DMS79 (cell line): ENCODE measurements at places on chromosomes 11 and 22.

GRCh38 chr11:68441466-68442230 is 18.9 kb upstream of the PPP6R3 start:
- peak; percentile 12 for DNase-seq

- DNase-seq: peak; percentile 23
Observed at GRCh38 chr11:119533921-119534736, 111.2 kb upstream of the THY1 start.

- no peak for DNase-seq
Observed at GRCh38 chr22:44464000-44464399, 34.0 kb downstream of the RTL6 start.

DNA sequence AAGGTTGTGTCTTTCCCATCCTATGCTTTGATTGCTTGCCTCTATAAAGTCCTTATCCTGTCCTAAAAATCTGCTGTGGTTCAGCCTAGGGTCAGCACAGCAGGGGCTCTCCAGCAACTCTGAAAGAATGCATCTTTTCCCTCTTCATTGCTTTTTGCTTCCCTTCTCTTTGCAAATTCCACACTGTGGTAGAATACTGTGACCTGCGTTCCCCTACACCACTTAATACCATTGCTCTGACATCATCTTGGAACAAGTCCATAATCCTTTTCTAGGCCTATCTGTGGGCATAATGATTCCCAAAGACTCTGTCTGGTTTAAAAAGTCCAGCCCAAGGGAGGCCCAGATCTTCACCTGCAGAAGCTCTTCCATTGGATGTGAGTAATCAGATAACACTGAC is 177.7 kb downstream of the NAV2 start:
- DNase-seq: no peak

- no peak for DNase-seq
Observed at GRCh38 chr11:1232883-1233321, 10.0 kb downstream of the MUC5B start.

DNA sequence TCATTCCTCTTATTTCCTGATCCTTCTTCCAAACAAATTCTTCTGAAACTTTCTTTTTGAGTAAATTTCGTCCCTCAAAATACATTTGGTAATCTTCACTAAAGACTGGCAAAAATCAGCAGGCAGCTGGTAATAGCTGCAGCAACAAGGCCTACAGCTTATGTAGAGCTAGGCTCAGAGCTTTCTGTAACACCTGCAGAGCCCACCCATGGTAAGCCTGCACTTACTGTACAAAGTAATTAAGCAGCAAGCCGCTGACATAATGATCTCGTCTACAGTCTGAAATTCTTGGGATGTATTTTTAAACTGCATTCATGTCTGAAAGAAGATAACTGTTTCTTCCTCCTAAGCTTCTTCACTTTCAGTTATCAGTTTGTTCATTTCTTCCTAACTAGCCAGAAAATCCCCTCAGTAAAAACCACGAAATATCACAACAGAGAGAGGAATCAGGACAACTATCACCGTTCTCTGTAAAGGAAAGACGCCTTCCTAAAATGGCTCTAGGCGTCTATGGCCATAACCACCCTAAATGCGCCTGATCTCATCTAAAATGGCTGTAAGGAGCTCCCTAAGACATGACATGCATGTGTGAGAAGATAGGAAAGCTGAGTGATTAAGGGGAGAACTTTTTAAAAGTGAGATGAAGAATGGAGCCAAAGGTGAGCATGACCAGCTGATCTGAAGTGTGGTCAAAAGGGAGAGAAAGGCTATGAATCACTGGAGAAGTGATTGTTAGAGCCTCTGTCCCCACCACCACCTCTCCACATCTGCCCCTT is 56.2 kb downstream of the DENND5A start:
- DNase-seq: no peak

DNA sequence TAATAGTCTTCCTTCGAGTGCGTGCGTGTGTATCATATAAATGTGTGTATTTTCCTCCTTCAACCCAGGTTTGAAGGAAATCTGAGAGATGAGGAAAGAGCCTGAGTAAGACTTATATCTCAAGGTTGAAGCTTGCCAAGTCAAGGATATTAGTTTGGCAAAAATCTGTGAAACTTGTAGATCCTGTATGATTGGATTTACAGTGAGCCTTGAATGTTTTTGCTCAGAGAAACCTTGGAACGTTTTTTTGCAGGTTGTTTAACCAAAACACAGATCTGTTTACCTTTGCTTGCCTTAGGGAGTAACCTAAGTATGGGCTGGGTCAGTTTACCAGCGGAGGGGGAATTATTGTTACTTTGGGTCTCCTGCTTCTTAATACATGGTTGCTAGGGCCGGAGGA is 35.9 kb upstream of the SORL1-AS1 start:
- no peak for DNase-seq

- DNase-seq: peak; percentile 44
Observed at GRCh38 chr22:39522567-39523300, 2.4 kb downstream of the ATF4 start.

DNA sequence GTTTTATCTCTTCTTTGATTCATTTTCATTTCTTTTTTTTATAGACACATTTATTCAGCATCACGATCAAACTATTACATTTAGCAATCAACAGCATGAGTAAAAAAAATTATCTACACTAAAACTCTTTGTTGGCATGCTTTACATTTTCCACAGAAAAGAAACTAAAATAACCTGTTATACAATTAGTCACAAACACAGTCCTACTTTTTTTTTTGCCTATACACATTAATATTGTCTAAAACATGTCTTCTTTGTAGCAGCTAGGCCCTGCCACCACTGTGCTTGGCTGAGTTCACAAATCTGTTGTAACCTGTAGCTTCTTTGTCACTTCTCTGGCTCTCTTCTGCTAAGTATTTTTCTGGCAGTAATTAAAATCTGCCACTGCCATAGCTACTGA is 117.0 kb downstream of the STIM1 start:
- DNase-seq: no peak

DNA sequence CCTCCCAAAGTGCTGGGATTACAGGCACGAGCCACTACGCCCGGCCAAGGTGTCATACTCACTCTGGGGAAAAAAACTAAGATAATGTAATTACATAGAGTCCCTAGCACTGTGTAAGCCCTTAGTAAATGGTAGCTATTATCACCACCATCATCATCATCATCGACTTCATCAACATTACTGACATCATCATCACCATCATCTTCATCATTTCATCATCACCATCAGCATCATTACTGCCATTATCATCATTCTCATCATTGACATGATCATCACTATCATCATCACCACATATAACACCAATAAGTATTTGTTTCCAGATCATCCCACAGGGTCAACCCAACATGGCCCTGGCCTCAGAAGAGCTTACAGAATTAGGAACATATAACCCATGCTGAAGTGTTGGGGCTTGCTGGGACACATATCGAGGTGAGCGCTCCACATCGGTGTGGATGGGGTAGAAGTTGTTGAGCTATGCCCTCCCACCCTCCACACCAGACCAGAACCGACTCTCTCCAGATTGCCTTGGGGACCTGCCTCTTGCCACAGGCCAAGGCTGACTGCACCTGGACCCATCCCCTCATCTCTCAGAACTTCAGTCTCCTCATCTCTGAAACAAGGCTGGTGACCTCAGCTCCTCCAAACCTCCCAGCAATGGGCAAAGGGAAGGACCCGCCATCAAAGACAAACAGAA is 14.7 kb upstream of the CD5 start:
- DNase-seq: no peak

DNA sequence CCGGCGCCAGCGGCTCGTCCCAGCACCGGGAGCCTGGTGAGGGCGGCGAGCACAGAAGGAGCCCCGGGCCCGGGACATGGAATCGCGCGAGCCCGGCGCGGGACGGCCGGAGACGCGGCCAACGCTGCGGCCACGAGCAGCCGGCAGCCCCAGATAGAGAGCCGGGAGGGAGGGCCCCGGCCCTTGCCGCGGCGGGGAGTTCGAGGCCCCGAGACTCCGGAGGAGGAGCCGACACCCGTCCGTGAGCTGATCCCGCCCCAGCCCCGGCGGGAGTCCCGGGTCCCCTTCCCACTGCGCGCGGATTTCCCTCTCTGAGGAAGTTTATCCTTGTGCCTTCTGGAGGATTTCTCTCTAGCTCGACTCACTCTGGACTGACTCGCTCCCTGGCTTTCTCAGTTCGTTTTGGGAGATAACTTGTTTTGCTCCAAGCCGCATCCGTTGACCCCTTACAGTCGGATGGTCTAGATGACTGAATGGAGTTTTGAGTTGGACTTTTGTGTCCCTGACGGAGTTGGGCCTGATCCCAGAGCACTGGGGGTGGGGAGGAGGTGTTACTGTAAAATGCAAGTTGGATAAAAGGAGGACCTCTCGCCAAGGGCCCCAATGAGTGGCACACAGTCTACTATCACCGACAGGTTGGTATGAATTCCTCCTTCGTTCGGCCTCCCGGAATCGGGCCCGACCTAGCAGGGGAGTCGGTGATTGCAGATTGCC is 585 bp downstream of the ARHGEF12 start:
- DNase-seq: no peak

GRCh38 chr11:82936261-82936660 is 34.7 kb downstream of the DDIAS start:
- DNase-seq: no peak

- DNase-seq: no peak
Observed at GRCh38 chr11:61007383-61007955, 36.0 kb downstream of the CD6 start.

DNA sequence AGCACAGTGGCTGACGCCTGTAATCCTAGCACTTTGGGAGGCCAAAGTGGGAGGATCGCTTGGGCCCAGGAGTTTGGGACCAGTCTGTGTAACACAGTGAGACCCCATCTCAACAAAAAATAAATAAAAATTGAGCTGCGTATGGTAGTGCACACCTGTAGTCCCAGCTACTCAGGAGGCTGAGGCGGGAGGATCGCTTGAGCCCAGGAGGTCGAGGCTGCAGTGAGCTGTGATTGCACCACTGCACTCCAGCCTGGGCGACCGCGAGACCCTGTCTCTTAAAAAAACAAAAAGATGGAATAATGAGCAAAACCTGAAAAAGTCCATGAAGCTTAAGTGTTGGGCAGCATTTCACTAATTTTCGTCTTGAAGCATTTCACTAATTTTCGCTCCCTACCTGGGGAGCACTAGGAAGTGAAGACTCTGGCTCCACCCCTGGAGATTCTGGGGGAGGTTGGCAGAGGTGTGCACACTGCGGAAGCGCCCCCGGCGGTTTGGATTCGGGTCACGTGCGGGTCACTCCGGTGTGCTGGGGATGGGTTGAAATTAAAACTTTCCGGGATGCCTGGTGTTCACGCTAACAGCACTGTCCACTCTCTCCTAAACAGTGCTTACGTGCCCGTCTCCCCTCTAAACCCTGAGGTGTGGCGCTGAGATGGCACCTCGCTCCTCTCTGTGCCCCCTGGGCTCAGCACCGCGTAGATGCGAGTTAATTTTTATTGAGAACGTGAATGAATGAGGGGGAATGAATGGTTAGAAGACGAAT is 906 bp upstream of the NAA40 start:
- DNase-seq: no peak

- no peak for DNase-seq
Observed at GRCh38 chr11:125072218-125072960, 9.3 kb downstream of the SLC37A2 start.

GRCh38 chr22:33467620-33468095 is 409.5 kb upstream of the SYN3 start:
- no peak for DNase-seq

GRCh38 chr22:48666620-48667019 is 1161.1 kb downstream of the BRD1 start:
- no peak for DNase-seq

GRCh38 chr11:32891657-32892354 is 805 bp upstream of the QSER1 start:
- DNase-seq: peak; percentile 25

DNA sequence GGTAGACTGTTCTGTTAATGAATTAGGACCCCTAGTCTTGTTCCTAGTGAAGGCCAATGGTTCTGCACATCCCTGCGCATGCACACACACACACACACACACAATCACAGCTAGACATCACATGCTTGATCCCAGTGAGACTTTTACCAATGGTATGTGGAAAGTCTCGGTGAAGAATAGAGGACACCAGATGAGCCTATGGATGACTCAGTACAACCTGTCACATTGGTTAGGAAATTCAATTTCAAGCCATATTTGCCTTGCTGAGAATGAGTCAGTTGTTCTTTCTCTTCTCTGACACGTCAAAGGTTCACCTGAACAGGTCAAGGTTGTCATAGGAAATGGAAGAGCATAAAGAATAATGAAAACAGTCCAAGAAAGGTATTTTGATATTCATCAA is 122.0 kb downstream of the SLC17A6 start:
- no peak for DNase-seq

- DNase-seq: no peak
Observed at GRCh38 chr22:30033901-30034300, 46.4 kb upstream of the HORMAD2 start.

DNA sequence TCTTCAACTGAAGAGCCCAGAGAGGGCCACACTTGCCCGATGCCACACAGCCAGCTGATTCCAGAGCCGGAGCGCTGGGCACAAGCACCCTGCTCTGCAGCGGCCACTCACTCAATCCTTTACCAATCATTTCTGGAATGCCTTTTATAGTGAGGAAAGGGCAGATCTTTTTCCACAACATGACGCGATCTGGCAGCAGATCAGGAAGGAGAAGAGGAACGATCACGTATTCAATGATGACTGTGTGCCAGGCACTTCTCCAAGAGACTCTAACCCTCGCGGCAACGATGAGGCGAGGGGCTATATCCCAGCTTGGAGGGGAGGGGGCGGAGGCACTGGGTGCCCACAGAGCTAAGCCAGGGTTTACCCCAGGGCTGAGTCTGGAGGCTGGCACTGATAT is 56.3 kb upstream of the TCF20 start:
- DNase-seq: no peak

DNA sequence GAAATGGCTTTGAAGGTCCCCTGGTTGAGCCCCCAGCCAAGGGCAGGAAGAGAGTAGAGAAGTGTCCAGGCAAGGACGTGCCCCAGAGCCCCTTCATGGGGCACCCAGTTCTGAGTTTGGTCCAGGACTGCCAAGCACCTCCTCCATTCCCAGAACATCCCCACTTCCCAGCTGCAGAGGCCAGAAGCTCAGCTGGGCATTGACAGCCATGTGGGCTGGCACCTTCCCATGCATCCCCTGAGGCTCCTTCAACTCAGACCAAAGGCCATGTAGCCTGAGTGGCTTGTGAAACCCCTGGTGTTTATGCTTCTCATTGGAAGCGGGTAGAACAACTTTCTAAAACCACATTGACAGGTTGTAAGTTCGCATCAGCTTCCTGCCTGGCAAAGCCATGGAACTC is 789.6 kb downstream of the TBC1D22A start:
- DNase-seq: no peak

- DNase-seq: no peak
Observed at GRCh38 chr11:32426192-32426591, 9.1 kb downstream of the WT1 start.

DNA sequence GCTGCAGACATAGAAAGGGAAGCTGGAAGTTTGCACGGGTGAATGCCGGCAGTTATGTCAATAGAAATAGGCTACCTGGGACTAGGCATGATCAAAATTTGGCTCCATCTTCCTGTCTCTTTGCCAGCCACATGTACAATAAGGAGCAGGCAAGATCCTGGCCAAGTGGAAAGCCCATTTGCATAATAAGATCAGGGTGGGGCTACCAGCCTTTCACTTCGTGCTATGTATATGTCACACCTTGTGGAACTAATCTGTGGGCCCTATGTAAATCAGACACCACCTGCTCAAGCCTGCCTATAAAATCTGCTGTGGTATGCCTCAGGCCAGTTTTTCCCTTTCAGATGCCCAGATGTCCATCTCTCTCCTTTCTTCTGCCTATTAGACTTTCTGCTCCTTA is 79.3 kb upstream of the DRD2 start:
- DNase-seq: peak; percentile 8

- no peak for DNase-seq
Observed at GRCh38 chr11:2519862-2520735, 75.3 kb downstream of the KCNQ1 start.

GRCh38 chr22:25514436-25515180 is 49.9 kb upstream of the GRK3 start:
- DNase-seq: no peak
